ENCODE measurements at places on chromosomes 11 and 22. TPM values are rescaled to one million over a fixed set of nuclear protein-coding genes. Genes with fewer than 3 reads are reported as not detected.

GRCh38 chr22:43880541-43880991 is 11.2 kb downstream of the PNPLA5 start:
- DNase-seq: no peak

GRCh38 chr11:57735619-57736298 is 5.5 kb upstream of the SELENOH start:
- no peak for DNase-seq

GRCh38 chr11:19018901-19019300 is 41.6 kb downstream of the MRGPRX2 start:
- no peak for DNase-seq

Gene CTSF
- not detected for total RNA-seq

Gene HEPHL1
- total RNA-seq: not detected
